ENCODE measurements at places on chromosomes 16 and 17.

DNA sequence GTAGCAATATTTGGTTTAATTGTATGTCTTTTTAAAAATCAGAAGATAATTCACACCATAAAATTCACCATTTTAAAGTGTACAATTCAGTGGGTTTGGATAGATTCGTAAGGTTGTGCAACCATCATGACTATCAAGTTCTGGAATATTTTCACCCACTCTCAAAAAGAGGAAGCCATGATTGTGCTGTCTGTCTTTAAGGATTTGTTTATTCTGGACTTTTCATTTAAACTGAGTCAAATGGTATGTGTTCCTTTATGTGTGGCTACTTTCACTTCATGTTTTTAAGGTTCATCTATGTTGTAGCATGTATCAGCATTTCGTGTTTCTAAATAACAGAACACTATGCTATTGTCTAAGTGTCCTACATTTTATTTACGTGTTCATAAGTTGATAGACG, 68.1 kb upstream of the CPHXL start:
- no peak for DNase-seq

GRCh38 chr16:30875871-30876801, 17.7 kb downstream of the BCL7C start:
- DNase-seq: no peak

DNA sequence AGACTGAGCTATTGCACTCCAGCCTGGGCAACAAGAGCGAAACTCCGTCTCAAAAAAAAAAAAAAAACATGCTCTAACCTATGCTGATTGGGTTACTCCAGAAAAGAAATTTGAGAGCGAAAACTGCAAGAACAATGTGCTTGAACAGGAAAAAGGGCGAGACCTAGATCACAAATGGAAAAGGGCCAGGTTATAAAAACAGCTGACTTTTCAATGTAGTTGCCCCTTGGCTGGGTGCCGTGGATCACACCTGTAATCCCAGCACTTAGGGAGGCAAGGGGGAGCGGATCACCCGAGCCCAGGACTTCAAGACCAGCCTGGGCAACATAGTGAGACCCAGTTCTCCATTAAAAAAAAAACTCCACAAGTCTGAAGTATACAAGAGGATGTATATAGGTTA, 48.8 kb downstream of the MRM3 start:
- DNase-seq: no peak

GRCh38 chr17:59093145-59093701, 13.5 kb downstream of the TRIM37 start:
- DNase-seq: no peak

- DNase-seq: no peak
These were observed 2.5 kb upstream of the AKAP10 start for GRCh38 chr17:19979917-19980770.

DNA sequence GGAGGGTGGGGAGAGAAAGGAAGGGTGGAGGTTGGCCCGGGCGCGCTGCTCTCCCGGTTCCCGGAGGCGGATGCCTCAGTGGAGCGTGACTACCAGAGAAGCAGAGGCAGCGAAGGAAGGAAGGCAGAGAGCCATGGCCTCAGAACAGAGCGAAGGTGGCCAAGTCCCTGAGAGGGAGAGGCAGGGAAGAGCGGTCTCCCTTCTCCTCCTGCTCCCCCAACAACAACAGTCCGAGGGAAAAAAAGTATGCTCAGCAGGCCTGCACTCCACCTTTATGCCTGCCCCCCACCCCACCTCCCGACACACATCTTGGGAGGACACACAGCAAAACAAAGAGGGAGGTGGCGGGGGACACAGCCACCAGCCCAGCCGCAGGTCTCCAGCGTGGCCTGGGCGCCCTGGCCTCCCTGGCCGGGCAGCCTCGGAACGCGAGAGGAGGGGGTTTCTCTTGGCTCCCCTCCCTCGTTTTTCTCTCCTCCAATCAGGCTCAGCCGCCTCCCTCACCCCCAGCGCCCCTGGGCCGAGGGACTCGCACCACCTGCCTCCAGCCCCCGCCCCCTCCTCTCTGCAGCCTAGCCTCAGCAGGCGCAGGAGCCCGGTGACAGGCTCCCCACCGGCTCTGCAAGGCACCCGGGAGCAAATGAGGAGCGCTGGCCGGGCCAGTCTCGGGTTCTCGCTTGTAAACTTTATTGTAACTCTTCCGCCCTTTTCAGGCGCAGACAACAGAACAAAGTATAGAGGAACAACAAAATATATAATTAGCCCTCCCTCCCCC, 1.1 kb upstream of the HOXB7 start:
- no peak for DNase-seq

- no peak for DNase-seq
These were observed 8.1 kb downstream of the NDE1 start for GRCh38 chr16:15658149-15658548.

DNA sequence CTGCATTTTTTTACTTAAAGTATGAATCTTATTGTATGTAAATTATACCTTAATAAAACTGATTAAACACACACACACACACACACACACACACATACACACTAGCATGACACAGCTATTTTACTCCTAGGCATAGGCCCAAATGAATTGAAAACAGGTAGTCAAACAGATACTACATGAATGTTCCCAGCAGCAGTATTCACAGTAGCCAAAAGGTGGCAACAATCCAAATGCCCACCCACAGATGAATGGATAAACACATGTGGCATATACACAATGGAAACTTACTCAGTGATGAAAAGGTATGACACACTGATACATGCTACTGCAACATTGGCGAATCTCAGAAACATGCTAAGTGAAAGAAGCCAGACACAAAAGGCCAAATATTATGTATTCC, 223.5 kb downstream of the CYB561 start:
- DNase-seq: no peak

- no peak for DNase-seq
These were observed 131.1 kb downstream of the ENGASE start for GRCh38 chr17:79205688-79206205.

GRCh38 chr16:18855196-18855595, 53.8 kb upstream of the ARL6IP1 start:
- DNase-seq: no peak

DNA sequence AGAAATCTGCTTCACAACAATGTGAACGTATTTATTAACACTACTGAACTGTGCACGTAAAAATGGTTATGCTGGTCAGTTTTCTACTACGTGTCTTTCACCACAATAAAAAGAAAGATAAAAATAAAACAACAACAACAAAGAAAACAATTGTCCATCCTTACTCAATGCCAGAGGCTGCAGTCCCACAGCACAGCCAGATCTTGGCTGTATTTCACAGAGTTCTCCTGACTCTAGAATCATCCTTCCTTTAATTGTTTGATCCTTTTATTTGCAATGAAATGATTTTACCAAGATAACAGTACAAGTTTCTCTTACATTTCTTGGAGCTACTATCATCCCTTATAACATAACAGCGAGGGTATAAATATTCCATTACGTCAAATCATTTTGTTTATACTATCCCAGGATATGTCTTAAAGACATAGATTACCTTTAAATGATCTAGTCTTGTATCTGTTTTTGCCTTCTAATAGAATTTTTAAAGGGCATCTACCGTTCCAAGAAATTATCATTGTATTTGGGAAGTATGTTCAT, 103.3 kb downstream of the SLC39A11 start:
- DNase-seq: no peak

DNA sequence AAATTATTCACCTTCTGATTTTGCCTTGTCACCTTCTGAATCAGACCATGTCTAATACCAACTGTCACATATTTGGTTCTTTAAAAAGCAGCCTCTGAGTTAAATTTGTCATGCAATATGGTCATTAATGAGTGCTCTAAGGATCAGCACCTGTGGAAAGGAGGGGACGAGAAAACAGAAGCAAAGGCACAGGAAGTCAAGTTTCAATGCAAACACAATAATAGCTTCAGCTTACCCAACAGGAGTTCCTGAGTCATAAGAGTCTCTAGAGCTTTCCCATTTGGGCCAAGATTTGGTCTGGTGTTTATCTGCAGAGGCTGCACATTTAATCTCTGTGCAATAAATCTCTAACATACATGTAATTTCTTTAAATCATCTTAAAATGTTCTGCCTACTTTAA, 889.8 kb downstream of the CDH8 start:
- no peak for DNase-seq

All from stimulated activated CD8-positive, alpha-beta memory T cell treated with anti-CD3 and anti-CD28 coated beads, Interleukin-7, amount 100 ng/mL, for 1 hour (primary cell).